Inflammatory macrophage treated with lipopolysaccharide for 4 hours (primary cell): ENCODE measurements at places on chromosomes 4 and X.

DNA sequence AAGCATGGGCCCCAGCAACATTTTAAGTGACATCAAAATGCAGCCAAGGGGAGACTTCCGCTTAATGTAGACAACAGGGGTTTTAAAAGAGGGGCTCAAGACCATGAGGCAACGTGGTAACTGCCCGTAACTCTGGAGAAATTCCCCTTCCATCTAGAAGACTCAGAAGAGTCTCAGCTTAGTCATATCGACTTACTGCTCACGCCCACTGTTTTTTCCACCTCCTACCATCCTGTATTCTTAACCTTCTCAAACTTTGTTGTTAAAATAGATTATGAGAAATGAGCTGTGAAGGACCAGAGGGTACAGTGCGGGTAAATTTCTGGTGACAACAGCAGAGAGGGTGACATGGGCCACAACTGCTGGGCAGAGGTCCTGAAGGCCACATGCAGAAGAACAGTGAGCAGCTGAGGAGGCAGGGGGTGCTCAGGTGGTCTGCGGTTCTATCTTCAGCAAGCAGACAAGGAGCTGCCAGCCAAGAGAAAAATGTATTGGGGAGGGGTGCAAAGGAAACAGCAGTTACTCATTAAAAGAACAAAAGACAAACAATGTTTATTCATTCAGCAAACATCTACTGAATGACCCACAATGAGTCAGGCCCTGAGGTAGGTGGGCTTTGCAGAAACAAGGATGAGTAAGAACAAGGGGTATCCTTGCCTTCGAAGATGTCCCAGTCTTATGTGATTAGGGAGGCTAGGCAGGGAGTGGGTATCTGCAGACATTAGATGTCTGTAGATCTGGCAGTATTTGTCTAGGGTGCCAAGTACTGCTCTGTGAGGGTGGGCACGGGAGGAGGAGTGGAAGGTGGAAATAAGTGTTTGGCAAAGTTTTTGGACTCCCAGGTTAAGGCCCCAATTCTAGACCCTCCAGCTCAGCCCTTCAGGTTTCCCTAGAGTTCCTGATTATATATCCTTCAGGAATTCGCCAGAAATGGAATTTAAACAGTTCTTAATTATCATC lies 175.3 kb downstream of the TSPAN5 start:
- DNase-seq: no peak

DNA sequence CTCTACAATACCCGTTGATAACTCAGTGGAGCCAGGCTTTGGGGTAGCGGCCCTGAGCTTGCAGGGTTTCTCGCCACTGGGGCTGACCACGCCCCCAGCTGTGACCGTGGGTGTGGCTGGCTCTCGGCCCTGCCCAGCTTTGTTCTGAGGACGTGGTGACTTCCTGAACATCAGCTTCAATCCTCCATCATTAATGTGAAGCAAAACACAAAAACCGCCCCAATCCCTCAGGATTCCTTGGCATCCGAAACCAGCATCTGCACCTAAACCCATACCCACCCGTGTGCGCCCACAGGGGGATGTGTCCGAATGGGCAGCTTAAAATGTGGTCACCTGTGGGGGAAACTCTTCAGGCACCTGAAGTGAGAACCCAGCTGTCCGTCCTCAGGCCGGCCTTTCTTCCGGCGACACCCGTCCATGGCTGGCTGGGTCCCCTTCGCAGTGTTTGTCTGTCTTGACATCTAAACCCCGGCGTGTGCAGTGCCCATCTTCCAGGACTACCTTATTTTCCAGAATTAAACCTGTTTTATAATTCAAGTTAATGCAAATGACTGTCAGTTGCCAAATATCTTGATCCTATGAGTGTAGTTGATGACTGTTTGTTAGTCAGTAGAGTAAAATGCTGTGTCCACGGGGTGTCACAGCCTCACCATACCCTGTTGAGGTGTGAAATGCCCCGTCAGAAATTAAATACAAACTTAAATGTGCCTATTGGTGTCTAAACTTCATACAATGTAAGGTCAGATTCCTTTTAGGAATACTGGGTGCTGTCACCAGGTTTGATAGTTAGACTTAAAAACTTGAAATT lies 27.3 kb downstream of the NELFA start:
- peak; percentile 2 for DNase-seq

GRCh38 chr4:184174571-184175488 lies 42.8 kb downstream of the ENPP6 start:
- DNase-seq: no peak

DNA sequence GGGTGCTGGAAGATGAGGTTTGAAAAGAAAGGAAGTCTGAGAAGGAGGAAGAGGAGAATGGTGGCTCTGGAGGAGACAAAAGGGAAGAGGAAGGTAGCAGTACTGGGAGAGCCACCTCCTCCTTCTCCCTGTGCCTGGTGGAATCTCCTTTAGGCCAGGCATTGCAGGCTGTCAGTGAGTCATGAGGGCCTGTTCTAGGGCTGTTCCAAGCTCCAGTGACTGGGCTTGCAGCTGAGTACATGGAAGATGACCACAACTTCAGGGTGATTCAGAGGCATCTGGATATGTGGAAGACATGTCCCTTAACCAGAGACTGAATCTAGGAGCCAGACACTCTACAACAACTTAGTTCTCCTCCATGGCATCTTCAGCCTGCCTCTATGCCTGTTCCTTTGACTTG lies 107.8 kb downstream of the EFNB1 start:
- DNase-seq: peak; percentile 47

- no peak for DNase-seq
Measured at GRCh38 chrX:8675006-8675630, 56.8 kb downstream of the ANOS1 start.
